ENCODE measurements at places on chromosomes 1 and 21.
A peak's percentile ranks its signal among the peaks of the same experiment; 100 is the strongest.

DNA sequence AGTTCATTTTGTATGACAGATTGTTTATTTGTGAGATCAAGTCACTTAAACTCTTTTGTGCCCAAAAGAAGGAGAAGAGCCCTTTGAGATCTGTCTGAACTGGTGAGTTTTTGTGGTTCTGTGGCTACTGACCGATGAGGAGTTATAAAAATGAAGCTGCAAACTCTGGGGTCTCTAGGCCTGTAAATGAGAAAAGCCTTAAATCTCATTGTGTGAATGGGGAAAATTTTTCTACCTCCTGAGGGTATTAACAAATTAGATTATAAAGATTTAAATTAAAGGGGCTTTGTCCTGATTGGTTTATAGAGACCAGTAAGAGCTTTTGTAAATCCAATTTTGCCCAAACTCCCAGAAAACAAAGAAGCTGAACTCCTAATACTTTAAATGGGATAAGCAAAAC is 9.7 kb upstream of the KLF17 start:
- no peak for DNase-seq

GRCh38 chr1:92990828-92991227 is 29.6 kb upstream of the DIPK1A start:
- DNase-seq, result no peak

GRCh38 chr1:156654700-156655099 is 12.8 kb downstream of the BCAN start:
- DNase-seq, result no peak

DNA sequence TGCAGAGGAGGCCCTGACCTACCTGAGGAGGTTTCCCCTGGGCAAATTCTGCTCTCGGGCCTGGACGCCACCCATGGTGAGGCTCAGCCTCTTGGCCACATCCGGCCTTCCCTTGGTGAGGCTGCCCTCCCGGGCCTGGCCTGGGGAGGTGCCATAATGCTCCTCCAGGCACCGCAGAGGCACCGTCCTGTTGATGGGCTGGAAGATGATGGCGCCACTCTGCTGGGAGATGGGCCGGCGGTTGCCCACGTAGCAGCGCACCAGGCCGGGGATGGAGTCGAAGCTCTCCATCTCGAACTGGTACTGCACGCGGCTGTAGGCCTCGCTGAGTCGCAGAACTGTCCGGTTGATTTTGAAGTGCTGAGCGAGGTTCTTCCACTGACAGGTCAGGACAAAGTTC is 92.7 kb downstream of the BCAR3 start:
- DNase-seq, result no peak

- no peak for DNase-seq
These were observed 177.5 kb downstream of the HIVEP3 start for GRCh38 chr1:41741244-41741643.

- no peak for DNase-seq
These were observed 152.9 kb downstream of the FCRL5 start for GRCh38 chr1:157399343-157399983.

DNA sequence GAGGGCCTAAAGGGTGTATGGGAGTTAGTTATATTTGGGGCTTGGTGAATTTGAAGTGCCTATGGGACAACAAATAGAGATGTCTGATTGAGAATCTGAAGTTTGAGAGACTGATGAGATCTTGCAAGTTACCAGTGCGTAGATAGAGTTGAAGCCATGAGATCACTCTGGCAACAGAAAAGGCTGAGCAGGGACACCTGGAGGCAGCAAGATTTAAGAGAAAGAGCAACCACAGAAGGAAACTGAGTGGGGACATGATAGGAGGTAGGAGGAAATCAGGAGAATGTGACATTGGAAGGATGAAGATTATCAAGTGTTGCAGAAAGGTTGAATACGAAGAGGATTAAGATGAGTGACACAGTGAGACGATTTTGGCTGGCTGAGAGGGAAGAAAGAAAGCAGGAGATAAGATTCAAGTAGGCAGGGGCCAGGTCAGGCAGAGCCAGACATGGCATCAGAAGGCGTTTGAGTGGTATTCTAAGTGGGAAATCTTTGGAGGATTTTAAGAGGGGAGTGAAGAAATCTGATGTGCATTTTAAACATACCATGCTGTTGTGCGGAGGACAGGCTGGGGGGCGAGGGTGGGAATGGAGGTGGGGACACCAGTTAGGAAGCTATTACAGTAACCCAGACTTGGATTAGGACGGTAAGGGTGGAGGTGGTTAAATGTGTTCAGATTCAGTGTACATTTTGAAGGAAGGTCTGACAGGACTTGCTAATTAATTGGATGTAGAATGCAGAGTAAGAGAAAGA is 3.0 kb upstream of the MPL start:
- DNase-seq, result no peak

DNA sequence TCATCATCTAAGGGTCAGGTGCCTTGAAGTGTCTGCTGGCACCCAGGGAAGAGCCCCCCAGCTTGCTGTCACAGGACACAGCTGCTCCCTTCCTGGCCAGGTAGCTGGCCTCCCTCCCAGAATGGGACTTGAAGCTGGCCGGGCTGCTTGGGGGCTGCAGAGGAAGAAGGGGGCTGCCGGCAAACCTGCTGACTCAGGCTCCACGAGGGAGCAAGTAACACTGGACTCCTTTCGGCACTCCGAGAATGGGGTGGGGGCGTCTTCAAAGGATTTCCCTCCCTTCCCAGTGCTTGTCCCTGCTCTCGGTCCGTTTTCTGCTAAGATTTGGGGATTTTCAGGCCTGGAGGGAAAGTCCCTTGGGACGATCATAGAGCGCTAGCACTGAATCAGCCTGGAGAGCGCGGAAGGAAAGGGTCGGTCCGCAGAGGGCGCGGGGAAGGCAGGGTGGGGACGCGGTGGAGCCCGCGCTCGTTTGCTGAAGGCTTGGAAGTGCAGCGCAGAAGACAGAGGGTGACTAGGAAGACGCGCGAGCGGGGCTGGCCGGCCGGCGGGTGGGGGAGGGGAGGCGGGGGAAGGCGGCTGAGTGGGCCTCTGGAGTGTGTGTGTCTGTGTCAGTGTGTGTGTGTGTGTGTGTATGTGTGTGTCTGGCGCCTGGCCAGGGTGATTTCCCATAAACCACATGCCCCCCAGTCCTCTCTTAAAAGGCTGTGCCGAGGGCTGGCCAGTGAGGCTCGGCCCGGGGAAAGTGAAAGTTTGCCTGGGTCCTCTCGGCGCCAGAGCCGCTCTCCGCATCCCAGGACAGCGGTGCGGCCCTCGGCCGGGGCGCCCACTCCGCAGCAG is at the start of gene CSF1:
Gene CSF1 (plus strand): TSS at position 727 of the 840 bp plus-strand sequence. CDS start 175 bp downstream, outside the sequence.
- peak; percentile 94 for DNase-seq

GRCh38 chr1:210246447-210246846 is 13.9 kb downstream of the SERTAD4 start:
- no peak for DNase-seq

GRCh38 chr1:177425199-177425598 is 254.4 kb downstream of the BRINP2 start:
- no peak for DNase-seq

- no peak for DNase-seq
These were observed 52.1 kb downstream of the ARID4B start for GRCh38 chr1:235275836-235276235.

GRCh38 chr1:61370913-61371279 is 288.5 kb downstream of the NFIA start:
- no peak for DNase-seq

DNA sequence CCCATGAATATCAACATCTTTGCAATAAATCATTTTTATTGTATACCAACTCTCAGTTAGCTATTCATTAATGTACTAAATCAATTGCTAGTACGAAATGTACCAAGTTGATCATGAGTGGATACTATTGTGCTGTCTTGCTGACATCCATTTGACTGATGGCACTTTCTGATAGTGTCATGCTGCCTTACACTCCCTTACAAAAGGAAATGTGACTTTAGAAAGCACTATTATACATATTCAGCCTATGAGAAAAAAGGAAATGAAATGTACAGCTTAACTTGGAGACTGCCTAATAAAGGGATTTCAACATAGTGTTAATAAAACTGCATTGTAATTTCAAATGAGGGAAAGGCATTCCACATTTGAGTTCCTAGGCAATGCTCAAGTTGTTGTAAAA is 52.2 kb downstream of the PLA2G4A start:
- no peak for DNase-seq

GRCh38 chr1:164560556-164560955 is 1.6 kb downstream of the PBX1 start:
- DNase-seq, result peak; percentile 60

DNA sequence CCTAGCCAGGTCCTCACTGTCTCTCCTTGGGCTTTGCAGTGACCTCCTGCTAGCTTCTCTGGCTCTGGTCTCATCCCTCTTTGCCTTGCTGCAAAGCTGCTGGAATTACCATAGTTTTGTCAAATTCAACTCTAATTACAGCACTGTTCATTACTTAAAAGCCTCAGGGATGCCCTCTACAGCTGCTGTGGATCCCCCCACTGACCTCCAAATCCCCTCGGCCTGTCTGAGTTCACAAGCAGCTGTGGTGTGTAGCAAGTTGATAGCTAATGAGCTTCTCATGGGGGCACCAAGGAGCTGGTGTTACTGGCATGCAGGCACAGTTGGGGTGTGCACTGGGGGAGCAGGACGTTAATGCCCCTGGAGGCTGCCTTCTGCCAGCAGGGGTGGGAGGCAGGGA is 24.8 kb downstream of the NIPAL3 start:
- DNase-seq, result peak; percentile 63

DNA sequence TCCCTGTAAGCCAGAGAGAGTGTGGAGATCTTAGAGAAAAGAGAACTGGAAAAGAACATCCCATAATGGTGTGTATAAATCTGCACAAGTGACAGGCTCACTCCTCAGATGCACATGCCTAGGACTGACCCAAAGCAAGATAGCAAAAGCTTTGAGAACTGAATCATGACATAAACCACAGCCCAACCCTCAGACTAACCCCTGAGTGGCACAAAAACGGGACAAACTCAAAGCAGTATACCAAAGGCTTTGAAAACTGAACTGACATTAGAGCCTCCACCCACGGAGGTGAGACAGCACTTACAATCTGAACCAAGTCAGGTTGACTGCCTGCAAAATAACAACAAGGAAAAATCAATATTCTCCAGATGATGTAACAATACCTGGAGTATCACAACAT is 70.8 kb downstream of the TIAM1 start:
- no peak for DNase-seq

DNA sequence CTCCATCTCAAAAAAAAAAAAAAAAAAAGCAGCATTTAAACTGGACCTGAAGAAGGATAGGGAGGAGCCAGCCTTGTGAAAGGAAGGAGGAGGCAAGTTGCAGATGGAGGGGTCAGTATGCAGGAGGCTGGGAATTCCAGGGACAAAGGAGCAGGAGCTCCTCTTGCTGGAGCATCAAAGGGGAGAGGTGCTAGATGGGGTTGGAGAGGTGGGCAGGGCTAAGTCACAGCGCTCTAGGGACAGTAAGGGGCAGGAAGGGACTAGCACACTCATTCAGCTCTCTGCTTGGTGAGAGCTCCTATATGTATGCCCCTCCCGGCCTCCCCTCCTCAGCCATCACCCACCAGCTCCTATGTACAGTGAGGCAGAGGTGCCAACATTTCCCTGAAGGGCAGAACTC is 26.8 kb downstream of the MAP7D1 start:
- DNase-seq, result no peak

DNA sequence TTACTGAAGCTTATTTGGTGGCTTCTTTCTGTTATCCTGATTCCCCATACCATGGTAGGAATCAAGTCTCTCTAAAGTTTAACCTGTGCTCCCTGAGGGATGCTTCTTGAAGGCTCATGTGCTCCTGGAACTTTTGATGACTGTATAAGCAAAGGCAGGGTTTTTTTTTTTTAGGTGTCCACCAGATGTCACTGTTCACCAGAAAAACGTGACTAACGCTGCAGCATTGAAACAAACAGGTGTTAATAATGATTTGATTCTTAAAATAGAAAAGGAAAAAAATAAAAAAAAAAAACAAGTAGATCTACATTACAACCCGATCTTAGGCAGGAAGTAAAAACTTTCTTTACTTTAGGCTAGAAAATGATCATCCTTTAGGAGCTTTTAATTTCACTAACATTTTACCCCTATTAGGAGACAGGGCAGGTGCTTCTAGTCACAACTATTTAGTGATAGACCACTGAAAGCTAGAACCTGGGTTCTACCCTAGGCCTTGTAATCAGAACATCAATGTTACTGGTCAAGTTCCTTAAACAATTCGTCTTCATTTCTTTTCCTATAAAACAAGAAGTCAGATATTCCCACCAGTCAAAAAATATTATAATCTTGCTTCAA is 223.0 kb downstream of the PLA2G4A start:
- peak; percentile 82 for DNase-seq

- DNase-seq, result no peak
These were observed 172.2 kb downstream of the NPHP4 start for GRCh38 chr1:5820026-5820421.

DNA sequence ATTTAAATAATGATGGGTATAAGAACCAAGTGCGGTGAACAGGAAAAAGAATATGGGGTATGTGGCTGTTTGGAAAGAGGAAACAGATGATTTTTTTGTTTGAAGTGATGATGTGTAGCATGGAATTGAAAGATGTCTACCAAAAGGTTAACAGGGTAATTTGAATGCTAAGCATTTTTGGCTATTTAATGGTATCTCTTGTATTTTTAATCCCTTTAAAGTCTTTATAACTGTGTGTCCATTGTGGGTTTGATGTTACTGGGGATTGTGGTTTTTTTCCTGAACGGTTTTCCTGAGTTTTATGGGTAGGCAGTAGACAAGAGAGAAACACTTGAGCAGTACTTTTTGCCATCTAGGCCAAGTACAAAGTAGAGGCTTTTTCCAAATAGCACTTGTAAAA is 63.2 kb downstream of the PRDM2 start:
- no peak for DNase-seq

DNA sequence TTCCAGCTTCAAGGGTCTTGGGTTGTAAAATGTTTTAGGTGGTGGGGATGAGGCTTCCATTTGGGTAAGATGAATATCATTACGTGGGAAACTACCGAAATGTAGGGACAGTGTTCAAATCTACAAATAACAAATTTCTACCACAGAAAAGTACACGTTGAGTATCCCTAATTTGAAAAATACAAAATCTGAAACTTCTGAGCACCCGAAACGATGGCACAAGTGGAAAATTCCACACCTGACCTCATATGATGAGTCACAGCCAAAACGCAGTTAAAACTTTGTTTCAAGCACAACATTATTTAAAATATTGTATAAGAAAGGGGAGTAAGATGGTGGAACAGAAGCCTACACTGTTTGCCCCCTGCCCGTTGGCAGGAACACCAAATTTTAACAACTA is 8.8 kb upstream of the HENMT1 start:
- DNase-seq, result no peak

DNA sequence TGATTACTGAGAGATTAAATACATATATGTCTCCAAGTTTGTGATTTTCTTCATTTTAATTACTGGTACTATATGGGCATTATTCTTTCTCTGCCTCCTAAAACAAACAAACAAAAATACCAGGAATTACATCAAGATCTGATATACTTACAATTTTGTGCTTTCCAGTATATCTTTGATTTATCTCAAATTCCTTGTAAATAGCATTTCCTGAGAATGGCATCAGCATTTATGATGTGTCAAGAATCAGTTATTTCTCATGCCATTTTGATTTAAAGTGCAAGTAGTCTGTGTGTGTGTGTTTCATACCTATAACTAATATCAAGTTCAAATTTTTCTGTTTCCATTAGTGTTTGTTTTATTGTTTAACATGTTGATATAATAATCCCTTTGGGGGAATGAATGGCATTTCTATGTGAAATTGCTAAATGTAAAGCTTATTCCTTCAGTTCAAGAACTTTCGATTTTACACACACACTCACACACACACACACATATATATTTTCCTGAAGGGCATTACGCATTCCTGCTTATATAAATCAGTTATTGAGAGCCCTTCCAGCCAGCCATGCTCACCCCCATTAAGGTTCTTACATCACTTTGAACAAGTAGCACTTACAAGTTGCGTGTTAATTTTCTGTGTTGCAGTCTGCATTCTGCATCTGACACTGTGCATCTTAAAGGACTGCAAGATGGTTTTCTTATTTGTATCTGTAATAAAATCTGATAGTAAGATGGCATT is 102.7 kb downstream of the NEK7 start:
- DNase-seq, result no peak

Measured in eye (tissue), 1 donor.